Non-pigmented ciliary epithelial cell (primary cell): ENCODE measurements at places on chromosomes 3 and 15.

GRCh38 chr3:13051066-13051465, 22.2 kb downstream of the IQSEC1 start:
- DNase-seq: no peak

DNA sequence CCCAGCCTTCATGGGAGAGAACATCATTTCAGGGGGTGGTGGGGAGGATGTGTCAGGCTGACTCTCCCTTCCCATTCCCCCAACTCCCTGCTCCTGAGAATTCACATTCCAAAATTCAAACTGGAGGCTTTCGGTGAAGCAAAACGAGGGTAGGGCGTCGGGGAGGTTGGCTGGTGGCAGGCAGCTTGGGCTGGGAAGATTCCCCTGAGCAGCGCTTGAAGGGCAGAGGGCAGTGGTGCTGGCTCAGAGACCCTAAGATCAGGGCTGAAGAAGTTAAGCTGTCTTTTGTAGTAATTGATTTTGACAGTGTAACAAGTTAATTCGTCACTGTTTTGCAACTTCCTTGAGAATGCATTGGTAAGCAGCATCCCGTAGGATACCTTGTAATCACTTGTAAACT, 187.8 kb downstream of the RAB11A start:
- DNase-seq: no peak

DNA sequence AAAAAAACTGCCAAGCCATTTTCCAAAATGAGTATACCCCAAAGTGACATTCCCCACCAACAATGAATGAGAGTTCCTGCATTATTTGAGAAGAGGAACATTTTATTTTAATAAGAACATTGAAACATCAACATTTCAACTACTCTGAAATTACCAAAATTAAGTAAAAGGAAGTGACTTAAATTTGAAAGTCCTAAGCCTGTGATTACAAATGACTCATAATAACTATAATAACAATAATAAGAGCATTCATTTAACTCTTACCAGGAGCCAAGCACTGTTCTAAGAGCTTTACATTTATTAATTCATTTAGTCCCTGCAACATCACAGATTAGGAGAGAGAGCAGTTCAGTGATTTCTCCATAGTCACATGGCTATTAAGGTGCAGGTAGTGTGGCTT, 32.4 kb downstream of the LRRC28 start:
- no peak for DNase-seq

- no peak for DNase-seq
Measured at GRCh38 chr3:184658223-184658928, 53.5 kb downstream of the MAGEF1 start.

DNA sequence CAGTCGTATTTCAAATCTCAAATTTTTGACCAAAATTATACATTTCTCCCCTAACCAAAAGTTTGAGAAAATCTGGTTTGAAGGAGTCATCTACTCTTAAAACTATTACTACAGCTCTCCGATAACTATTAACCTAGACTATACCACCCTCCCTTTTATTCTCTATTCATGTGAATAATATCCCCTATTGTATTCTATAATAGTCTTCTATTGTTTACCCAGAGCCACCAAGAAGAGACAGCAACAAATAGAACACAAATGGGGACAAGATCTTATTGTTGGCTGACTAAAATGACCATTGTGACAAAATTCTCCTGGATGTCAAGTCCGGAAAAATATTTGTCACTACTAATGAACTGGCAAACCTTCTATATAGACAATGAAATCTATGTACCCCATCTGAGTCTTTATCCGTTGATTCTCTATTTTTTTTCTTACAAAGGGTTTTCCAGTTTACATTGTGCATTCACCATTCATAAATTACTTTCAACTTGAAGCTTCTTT, 618.0 kb downstream of the CADM2 start:
- DNase-seq: no peak

DNA sequence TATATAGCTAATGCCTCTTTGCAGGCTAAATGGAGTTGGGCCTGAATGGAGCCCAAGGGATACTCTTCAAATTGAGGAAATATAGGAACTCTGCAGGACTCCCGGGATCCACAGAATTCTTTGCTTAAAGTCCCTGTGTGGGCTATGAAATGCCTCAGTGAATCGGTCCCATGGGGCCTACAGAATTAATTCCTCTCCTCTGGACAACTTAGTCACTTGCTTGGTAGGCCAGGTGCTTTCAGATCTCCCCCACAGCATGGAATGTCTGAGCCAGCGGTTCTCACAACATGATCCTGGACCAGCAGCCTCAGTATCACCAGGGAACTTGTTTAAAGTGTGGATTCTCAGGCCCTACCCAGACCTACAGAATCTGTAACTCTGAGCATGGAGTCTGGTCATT, 15.1 kb upstream of the PRICKLE2 start:
- no peak for DNase-seq

- DNase-seq: no peak
Measured at GRCh38 chr3:28244491-28244890, 3.1 kb downstream of the CMC1 start.

DNA sequence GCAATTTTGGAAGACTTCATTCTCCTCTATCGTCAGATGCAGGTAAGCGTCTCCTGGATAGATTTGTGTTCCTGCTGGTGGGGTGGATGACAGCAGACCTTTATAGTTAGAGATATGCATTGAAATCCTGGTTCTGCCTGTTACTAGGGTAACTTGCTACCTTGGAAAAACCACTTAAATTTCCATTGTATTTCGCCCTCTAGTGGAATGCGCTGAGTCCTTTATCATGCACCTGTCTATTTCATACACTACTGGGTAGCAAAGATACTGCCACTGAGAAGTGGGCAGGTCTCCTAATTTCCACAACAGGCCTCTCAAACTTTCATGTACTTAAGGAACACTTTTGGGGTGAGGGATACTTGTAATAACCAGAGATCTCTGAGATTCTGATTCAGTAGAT, 209.5 kb upstream of the SUCLG2 start:
- DNase-seq: no peak

DNA sequence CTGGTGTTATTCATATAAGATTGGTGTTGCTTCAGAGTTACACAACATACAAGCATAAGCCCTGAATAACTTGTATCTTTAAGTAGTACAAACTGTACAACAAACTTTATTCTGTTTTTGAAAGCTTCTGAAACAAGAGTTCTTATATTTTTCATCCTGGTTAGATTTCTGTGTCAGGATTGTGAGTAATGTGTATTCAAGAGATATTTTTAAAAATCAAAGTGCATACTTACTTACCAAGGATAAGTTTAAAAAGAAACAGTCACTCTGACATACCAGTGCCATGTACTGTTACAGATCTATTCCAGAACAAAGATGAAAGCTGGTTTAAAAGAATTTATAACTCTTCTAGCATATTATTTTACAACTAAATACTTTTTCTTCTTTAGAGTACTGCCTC, 755.1 kb downstream of the ZPLD1 start:
- no peak for DNase-seq

GRCh38 chr3:110767838-110768237, 303.8 kb upstream of the NECTIN3 start:
- DNase-seq: no peak

DNA sequence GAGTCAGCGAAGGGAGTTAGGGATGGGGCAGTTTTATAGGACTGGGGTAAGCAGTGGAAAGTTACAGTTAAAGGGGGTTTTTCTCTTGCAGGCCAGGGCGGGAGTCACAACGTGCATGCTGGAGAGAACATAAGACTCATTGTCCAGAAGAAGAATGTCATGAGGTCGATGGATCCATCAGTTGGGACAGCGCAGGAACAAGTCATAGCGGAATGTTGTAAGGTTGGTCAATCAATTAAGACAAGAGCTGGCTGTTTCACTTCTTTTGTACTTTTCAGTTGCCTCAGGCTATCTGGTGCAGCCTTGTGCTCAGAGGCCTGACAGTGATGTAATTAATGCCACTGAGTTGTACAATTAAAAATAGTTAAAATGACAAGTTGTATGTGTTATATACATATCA, 165.6 kb downstream of the OCA2 start:
- DNase-seq: no peak

DNA sequence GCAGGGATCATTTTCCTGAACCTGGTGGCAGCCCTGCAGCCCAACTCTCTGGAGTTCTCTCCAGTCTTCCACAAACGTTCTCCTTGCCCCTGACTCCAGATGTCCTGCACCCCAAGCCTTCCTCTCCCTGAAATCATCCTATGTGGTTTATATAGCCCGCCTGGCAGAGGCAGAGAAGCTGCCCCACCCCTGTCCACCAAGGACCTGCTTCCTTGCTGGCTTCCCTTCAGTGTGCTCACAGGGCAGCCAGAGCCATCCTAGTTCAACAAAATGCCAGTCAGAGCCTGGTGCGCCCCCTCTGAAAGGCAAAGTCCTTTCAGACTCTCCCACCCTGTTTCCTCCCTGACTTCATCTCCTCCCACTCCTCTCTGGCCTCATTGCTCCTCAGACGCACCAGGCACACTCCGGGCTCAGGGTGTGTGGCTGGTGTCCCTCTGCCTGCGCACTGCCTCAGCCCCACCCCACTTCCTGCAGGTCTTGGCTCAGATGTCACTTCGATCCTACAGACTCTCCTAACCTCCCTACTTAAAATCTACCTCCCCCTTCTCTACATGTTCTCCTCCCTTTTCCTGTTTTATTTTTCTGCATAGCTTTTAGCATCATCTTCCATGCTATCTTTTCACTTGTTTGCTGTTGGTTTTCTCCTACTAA, 5.9 kb downstream of the KBTBD13 start:
- no peak for DNase-seq

DNA sequence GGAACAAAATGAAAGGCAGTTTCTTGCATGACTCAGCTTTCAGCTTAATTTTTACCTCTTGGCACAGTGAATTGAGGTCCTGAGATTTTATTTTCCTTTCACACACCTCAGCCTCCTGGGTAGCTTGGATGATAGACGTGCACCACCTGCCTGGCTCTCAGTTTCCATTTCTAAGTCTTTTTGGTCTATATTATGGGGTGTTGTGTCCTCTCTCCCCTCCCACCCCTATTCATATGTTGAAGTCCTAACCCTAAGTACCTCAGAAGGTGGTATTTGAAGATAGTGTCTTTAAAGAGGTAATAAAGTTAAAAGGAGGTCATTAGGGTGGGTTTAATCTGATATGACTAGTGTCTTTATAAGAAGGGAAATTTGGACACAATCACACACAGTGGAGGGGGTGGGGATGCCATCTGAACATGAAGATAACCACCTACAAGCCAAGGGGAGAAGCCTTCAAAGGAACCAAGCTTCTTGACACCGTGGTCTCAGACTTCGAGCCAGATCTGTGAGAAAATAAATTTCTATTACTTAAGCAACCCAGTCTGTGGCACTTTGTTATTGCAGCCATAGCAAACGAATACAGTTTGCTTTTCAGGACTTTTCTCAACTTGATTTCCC, 85.2 kb downstream of the STRIT1 start:
- no peak for DNase-seq

GRCh38 chr3:73364517-73364916, 260.2 kb downstream of the PDZRN3 start:
- DNase-seq: no peak
